ENCODE measurements at places on chromosomes 1 and 21.
A peak's percentile ranks its signal among the peaks of the same experiment; 100 is the strongest.

DNA sequence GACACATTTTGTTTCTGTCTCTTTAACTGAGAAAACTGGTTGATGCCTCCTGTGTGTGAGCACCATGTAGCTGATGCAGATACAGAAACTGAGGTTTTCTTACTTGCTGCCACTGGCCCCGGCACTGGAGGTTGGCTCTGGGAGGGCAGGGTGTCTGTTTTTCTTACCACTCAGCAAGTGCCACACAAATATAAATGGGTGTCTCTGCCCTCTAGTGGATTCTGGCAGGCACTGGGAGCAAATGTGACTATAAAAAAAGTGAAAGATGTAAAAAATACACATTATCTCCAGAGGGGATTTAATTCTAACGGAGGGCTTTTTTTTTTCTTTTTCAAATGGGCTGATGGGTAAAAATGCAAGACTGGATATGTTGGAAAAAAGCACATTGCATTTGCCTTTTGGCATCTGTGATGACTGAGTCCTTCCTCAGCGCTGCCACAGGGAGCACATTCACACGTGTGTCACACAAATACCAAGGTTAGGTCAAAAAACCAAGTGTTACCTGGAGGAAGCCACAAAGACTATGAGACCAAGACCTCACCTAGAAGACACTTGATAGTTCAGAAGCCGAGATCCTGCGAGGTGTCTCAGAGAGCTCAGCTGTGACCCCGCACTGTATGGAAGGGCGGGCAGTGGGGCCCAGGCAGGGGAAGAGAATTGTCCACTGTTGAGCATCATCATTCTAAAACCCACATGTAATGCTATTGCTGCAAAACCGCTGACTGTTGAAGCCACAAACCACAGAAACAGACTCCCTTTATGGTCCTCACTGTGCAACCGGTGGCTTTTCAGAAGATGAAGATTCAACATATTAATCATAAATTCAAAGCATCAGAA, 18.9 kb downstream of the PGBD2 start:
- peak; percentile 74 for DNase-seq

- no peak for DNase-seq
Measured at GRCh38 chr21:29360799-29361765, 62.4 kb downstream of the BACH1 start.

DNA sequence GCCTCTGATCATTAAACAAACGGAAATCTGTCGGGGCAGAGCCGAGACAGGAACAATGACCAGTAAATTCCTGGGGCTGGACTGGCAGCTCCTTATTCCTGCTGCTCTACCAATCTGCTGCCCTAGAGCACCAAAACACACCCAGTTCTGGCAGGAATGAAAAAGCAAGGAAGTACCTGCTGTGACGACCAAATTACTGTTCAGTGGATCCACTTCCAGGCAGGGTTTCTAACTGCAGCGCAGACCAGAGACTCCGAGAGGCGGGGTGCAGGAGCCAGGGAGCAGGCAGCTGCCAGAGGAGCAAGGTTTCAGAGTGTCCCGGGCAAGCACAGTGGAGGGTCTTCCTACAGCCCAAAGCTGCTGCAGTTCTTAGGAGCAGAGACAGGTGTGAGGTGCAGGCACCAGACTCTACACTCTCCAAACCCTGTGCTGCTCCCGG, 32.4 kb downstream of the KANK4 start:
- peak; percentile 59 for DNase-seq

DNA sequence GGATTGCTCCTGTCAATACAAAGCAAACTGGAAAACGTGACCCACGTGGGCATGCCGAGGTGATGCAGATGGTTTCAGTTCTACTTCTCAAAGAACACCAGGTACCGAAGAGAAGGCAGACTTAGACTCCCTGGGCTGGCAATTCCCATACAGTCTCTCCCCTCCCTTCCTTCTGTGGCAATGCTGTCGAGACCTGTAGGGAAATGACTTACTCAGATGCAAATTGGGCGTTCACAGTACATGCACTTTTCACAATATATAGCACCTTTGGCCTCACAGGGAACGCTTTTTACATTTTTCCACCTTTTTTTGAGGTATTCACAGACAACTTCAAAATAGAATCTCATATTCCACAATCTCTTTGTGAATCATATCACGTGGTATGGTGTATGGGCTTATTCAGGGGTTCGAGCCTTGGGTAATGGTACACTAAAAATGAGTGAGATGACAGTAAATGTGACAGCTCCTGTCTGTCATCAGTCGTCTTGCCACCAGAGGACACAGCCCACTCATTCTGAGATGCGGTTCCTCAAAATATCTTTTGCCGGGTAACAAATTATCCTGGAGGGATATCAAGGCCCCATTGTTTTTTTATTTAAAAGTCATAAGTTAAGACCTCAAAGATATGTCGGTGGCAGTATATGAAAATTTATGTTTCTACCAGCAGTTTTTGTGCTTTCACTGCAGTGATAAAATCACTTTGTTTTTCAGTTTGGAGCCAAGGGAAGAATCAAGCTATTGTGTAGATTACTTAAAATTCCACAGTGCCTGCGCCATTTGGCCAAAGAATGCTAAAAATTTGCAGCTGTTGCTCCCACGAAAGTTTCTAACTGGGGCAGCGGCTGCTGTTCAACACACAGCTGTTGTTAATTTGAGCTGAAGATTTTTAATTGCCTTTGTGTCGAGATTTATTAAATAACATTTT, 168.4 kb downstream of the ZZZ3 start:
- no peak for DNase-seq

GRCh38 chr1:75482951-75483350, 128.0 kb downstream of the SLC44A5 start:
- no peak for DNase-seq

- no peak for DNase-seq
Measured at GRCh38 chr1:216710055-216710454, 13.2 kb downstream of the ESRRG start.

GRCh38 chr1:43206600-43207228, 34.6 kb downstream of the CFAP57 start:
- no peak for DNase-seq

- no peak for DNase-seq
Measured at GRCh38 chr1:227928811-227929375, 18.8 kb downstream of the WNT9A start.

DNA sequence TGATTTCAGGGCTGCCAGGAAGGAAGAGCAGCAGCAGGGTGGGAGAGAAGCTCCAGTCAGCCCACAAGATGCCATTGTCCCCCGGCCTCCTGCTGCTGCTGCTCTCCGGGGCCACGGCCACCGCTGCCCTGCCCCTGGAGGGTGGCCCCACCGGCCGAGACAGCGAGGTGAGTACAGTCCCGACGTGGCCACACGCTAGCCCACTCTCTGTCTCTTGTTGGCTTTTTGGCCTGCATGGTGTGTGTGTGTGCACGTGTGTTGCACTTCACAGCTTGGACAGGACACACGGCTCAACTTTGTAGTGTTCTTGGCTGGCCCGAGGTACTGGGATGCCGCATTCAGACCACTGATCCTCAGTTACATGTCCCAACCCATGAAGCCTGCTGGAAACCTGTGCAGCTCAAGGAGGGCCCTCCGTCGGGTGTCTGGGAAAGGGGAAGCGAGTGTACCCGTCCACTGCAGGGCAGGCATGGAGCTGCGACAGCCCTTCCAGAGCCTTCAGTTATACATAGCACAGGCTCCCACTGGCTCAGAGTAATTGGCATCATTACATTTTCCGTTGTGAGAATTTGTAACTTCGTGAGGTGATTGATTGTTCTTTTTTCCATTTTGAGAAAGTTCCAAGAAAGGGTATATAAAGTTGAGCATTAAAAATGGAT, 454 bp downstream of the CORT start:
- no peak for DNase-seq

GRCh38 chr1:223761411-223761810, 49.1 kb downstream of the CAPN2 start:
- DNase-seq: peak; percentile 10
